ENCODE measurements at places on chromosomes 11 and 22.

GRCh38 chr11:127875131-127875530 is 712.2 kb downstream of the ETS1 start:
- DNase-seq: no peak

GRCh38 chr11:68447015-68447801 is 13.3 kb upstream of the PPP6R3 start:
- peak; percentile 68 for DNase-seq

DNA sequence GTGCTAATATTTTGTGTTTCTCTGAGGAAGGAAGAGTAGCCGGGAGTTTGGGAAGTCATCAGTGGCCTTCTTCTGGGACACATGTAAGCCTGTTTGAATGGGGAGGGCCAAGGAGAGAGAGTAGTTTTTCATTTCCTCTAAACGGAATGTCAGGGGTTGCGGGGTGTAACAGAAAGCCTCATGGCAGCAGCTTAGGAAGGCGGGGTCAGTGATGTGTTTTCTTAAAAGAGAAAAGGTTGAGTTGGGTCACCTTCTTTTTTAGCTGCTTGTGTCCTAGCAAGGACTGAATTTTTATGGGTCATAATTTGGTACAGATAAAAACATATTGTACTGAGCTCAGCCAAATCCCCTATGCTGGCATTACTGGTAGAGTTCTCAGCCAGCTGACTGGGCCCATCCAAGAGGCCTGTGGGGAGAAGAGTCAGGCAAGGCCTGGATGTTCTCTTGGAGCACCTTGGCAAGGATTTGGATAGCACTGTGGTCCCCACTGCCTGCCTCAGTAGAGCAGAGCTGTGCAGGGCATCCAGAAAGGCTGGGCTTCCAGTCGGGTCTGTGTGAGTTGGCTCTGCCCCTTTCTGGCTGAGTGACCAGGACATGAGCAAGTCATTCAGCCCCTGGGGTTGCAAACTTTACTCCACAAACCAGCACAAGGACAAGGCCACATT is 29.4 kb upstream of the NAV2 start:
- DNase-seq: no peak

DNA sequence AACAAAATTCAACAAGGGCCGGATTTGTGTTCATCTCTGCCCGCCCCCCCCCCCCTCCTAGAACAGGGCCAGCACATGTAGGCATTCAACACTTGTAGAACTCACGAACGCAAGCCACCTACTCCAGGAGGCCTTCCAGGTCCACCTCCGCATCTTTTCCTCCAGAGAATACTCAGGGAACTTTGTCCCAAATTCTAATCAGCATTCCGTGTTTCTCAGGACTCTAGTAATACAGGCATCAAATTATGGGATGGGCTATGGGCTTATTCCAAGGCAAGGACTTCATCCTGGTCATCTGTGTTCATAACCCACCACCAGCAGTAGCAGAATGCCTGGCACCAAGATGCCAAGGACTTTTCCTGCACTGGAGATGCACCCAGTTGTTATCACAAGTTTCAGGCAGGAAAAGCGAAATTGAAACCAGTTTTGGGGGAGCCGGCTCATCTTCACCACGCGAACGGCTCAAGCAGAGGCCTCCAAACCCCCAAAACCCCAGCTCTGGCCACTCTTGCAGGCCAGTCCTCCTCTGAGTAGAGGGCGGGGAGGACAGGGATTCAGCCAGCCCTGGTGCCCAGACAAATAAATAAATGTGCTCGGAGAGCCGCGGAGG is 462 bp downstream of the UBE2L6 start:
- peak; percentile 60 for DNase-seq

DNA sequence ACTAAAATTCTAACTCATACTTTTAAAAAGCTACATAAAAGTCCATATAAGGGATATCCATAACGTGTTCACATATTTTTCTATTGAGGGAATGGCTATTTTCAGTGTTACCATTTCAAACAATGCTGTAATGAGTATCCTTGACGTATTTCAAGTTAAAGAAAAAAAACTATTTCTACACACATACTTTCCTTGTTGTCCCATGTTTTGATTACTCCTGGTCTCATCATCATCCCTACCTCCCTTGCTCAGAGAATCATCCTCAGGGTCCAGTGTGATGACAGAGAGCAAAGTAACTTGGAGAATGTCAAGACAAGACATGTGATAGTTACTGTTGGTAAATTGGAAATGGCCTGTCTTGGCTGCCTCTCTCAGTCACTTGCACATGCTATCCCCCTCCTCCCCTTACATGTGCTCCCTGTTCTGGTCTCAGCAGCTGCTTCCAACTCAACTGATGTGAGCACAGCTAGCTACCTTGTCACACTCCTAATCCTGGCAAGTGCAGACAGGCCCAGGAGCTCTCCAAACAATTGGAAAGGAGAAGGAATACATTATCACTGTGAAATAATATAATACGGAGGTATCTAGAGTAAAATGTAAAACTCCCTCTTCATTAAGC is 21.8 kb downstream of the NUMA1 start:
- no peak for DNase-seq

GRCh38 chr22:50696251-50696798 is 23.7 kb downstream of the SHANK3 start:
- no peak for DNase-seq

DNA sequence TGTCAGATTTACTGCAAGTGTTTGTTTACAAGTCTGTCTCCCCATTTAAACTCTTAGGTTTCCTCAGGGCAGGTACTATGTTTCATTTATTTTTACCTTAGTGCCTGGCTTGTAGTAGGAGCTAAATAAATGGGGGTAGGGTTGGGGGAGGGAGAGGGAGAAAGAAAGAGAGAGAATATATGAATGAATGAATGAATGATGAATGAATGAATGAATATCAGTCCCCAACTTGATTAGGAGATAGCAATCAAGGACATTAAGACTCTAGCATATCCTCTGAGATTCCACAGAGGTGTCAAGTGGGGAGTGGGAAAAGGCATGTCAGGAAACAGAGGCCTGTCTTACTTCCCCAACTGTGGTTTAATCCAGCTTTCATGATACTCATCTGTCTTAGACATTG is 83.2 kb downstream of the ME3 start:
- no peak for DNase-seq

DNA sequence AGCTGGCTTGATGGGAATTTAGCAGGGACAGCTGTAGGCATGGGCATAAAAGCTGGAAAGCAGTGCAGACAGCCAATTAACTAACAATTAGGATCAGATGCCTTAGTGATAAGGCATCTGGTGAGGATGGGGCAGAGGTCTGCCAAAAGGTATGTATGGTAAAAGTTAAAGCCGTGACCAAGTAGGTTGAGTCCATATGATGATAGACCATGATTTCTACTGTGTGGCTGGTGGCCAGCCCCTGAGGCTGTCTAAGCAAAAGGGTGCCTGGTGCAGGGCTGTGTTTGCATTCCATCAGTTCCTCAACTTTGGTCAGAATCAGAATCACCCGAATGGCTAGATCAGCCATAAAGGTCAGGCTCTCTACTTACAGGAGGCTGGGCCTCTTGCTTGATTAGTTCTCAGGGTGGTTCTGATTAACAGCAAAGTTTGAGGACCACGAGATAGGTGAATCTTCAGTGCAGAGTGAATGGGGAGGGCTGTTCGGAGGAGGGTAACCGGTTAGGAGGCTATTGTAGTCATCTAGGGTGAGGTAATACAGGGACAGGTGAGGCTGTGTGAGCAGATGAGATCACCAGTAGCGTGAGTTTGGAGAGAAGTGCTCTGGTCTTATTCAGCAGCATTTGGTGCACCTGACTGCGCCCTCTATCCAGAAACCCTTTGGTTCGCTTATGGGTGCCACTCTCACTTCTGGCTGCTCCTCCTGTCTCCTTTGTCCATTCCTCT is 27.2 kb downstream of the PPFIBP2 start:
- DNase-seq: no peak
